ENCODE measurements at places on chromosomes 12 and 14. TPM values are rescaled to one million over a fixed set of nuclear protein-coding genes. Genes with fewer than 3 reads are reported as not detected.

GPX2 gene
- not detected for total RNA-seq

SLC4A8 gene
- 14.4 TPM for total RNA-seq

CD27 gene
- total RNA-seq: not detected

EVL gene
- 9.5 TPM for total RNA-seq

PMCH gene
- not detected for total RNA-seq

STAC3 gene
- total RNA-seq: 0.59 TPM
